ENCODE measurements at places on chromosomes 1 and 21.

GRCh38 chr1:64986903-64987871 is 20.8 kb upstream of the JAK1 start:
- DNase-seq = no peak

- DNase-seq = no peak
Observed at GRCh38 chr1:174871886-174872285, 127.9 kb upstream of the CACYBP start.

GRCh38 chr1:10735563-10736305 is 60.7 kb downstream of the CASZ1 start:
- DNase-seq = no peak

- no peak for DNase-seq
Observed at GRCh38 chr1:192573499-192573898, 2.1 kb upstream of the RGS1 start.

DNA sequence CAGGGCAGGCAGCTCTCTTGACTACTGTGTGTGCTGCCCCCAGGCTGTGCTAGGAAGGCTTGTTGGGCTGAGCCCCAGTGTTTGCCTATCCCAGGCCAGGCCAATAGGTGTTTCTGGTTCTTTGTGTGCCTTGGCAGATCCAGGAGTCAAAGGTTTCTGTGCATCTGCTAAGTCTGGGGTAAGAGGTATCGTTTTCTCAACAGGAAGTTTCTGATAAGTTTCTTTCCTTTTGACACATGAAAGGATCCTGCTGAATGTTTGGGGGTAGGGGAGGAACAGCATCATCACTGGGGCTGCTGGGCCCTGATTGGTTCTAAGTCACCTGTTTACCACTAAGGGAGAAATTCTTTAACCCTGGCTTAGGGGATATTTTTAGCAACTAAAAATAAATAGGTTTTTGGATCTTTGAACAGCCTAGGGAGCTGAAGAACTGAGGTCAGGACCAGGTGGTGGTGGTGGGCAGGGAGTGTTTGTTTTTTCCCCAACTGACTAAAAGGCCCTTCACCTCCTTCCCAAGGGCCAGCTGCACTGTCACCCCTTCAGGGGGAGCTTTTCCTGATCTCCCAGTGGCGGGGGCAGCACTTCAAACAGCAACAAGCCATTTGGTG is 85.1 kb downstream of the KCNN3 start:
- no peak for DNase-seq

GRCh38 chr1:21652937-21653743 is 16.0 kb downstream of the RAP1GAP start:
- no peak for DNase-seq

- DNase-seq = no peak
Observed at GRCh38 chr1:148333875-148334338, 149.2 kb downstream of the PPIAL4G start.

GRCh38 chr1:213538251-213538650 is 449.5 kb upstream of the PROX1 start:
- no peak for DNase-seq

- DNase-seq = no peak
Observed at GRCh38 chr1:3457910-3458883, 3.7 kb downstream of the ARHGEF16 start.

DNA sequence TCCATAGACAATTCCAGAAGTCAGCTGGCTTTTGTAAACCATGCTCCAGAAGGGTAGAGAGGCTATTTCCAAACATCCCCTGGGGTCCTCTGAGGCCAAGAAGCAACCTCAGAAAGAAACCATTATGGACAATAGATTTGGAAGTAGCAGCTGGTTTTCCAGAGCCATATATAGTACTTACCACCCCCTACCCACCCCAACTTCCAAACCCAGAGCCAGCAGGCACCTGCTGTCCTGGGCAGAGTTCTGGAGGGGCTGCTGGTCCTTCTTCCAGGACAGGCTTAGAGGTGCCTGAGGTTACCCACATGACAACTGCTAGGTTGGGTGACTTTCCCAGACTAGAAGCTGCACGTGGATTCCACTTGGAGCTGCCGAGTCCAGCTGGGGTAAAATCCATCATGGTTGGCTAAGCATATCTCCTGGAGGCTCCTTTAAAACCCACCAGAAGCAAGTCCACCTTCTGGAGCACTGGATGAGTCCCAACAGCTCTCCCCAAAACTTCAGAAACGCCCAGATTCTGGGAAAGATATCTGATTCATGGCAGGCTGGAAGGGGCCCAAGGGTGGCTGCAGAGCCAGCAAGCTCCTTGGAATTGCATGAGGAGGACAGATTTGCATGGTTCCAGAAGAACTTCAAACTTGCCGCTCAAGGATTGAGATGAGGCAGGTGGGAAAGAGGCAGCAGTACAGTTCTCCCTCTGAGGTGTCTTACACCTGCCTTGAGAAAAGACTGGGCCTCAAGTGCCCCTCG is 5.8 kb downstream of the MYCL start:
- DNase-seq = no peak

DNA sequence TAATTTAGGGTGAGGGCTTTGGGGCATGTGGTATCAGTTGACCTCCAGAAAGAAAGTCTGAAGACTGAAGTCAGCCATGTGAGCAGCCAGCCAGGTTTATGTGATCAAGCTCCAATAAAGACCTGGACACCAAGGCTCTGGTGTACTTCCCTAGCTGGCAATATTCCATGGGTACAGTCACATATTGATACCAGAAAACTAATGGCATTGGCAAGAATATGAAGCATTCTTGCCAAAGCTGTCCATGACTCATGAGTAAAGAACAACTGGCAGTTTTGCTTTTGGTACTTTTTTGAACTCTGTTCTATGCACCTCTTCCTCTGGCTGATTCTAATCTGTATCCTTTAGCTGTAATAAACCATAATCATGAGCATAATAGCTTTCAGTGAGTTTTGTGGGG is 415.3 kb upstream of the CAMK1G start:
- no peak for DNase-seq

- DNase-seq = no peak
Observed at GRCh38 chr1:88648706-88649105, 35.4 kb upstream of the PKN2 start.

GRCh38 chr1:109764561-109765482 is 1.1 kb upstream of the EPS8L3 start:
- peak; percentile 26 for DNase-seq

DNA sequence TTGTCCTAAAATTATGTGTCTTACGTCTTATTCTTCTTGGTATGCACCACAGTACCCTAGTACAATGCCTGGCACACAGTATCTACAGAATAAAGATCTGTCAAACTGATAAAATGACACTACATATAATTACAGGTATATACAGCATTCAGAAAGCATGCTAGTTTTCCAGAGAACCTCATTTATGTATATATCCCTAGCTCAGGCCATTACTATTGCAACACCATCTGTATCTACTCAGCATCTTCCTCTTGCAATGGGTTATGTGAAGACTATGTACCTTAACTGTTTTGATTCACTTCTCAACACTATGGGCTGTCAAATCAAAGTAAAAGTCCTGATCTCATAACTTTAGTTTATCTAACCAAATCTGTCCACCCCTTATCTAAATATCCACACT is 58.5 kb upstream of the GUCA2A start:
- no peak for DNase-seq

DNA sequence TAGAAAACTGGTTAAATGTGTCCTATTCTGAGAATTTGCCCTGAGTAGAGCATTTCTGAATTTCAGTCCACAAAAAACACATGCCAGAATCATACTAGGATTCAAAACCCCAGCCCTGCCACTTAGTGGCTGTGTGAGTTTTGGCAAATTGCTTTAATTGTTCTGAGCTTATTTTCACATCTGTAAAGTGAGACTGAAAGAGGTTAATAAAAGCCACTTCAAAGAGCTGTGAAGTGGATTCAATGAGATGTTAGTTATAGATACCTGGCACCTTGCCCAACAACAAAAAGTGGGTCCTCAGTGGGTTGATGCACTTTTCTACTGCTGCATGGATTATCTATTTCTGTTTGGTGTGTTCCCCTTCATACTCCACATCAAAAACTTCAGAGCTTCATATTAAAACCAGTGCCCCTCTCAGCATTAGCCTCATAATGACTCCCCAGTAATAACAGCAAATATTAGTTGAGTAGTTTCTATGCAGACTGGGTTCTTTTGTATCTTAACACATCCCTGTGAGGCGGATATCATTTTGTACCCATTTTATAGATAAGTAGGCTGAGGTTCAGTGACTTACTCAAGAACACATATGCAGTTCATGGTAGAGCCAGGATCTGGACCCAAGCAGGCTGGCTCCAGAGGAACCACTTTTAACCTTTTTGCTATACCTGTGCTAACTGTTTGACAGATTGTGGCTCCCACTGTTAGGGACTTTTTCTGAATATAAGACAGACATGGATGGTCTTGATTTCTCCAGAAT is 14.2 kb upstream of the ADORA3 start:
- DNase-seq = no peak

- DNase-seq = no peak
Observed at GRCh38 chr1:24481101-24481500, 21.5 kb upstream of the RCAN3 start.
